ENCODE measurements at places on chromosomes 6 and 20.

DNA sequence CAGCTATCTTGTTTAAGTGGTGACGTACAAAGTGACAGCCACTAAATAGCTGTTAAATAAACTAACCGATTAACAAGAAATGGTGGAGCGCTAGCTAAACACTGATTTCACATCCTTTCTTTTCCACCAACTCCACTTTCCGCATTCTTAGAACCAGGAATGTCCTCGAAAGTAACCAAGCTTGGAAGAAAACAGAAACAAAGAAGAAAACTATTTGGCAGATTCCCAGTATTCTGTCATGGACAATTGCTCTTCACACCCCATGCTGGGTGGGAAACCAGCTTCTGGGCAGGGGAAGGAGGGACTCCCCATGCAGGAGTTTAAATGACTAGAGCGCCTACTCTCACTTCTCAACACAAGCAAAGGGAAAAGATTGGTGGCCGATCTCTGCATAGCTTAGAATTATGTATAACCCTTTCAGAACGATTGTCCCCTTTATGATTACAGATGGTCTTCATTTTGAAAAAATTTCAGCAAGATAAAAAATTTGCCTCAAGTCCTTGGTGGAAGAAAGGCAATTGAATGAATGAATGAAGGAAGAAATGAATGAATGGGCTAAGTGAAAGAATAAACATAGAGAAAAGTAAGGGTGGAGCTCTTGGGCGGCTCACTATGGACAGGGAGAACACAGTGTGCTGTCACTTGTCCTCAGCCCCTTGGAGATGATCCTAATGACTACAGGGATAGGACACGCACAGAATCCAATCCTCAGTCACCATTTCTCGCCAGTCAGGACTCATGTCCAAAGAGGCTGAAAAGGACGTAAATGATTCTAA lies 148.7 kb upstream of the NEDD9 start:
- no peak for DNase-seq

DNA sequence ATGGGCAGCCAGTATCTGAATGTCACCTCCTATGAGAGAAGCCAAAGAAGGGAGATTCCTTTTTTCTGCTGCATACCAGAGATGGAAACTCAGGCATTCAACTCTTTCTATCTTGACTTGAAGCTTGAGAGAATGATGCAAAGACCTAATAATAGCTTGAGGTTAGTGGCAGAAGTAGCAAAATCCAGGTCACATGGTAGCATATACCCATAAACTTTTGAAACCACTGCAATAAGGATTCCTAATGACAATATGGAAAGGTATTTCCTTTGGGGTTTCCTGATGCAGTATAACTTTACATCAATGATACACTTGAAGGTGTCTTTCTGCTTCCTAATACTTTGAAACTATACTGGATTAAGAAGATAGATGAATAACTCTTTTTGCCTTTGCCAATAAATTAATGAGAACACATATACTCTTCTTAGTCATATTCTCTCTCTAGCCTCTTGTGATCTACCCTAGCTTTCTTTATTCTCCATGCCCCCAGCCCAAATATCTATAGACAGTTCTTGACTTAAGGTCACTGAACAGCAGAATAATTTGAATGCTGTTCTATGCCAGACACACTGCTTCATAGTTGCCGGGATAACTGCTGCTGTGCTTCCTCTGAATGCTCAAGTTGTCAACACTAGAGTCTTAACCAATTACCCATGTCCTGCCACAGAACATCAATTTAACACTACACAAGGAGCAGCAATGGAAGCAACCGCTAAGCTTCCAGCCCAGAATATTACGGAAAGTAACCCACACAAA lies 155.5 kb upstream of the SIM1 start:
- DNase-seq: no peak

- no peak for DNase-seq
These were observed 77.7 kb downstream of the CDYL start for GRCh38 chr6:4853782-4854511.

GRCh38 chr6:47168180-47168579 lies 126.0 kb upstream of the ADGRF1 start:
- no peak for DNase-seq

DNA sequence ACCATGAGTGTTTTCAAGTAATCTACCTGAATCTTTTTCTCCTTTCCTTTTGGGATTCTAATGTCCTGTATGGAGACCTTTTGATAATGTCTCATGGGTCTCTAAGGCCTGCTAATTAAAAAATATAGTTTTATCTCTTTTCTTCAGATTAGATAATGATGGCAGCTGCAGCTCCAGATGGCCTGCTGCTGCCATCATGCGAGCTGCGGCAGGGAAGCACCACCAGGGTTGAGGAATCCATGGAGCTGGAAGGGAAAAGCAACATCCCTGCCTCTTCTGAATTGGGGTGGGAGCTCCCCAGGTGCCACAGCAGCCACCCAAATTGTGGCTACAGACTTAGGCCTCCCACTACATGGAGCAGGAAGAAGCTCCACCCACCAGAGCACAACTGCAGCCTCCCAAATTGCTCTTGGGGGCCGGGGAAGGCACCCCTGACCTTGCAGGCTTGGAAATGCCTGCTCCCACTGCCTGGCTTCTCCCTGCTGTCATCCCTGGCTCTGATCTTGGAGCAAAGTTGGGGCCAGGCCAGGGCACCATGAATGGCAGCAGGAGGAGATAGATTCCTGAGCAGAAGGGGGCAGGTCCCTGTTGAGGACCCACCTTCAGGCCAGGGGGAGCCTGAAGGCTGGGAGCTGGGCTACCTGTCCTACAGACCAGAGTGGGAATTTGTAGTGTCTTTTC lies 189.6 kb upstream of the MAN1A1 start:
- DNase-seq: no peak

Data from NCI-H2029 treated with DMSO at 0.1 percent for 48 hours (cell line).